ENCODE measurements at places on chromosomes 11 and 22.
A peak's percentile ranks its signal among the peaks of the same experiment; 100 is the strongest.

- no peak for DNase-seq
Observed at GRCh38 chr11:2205981-2206690, 34.5 kb upstream of the TH start.

DNA sequence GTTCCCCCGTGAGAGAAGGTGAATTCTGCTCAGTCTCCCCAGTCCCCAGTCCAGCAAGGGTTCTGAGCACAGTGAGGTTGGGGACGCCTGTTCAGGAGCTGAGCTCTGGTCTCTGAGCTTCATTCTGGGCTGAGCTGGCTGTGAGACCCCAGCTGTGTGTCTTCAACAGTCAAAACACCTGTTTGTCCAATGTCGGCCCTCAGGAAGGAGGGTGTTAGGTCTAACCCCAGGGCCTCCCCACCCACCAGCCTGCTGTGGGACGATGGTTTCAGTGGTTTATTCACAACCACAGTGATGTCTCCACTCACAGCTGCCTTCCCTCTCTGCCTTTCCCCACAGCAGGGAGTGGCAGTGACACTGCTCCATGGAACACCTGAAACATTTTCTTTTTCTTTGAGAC, 1282.9 kb downstream of the TBC1D22A start:
- no peak for DNase-seq

DNA sequence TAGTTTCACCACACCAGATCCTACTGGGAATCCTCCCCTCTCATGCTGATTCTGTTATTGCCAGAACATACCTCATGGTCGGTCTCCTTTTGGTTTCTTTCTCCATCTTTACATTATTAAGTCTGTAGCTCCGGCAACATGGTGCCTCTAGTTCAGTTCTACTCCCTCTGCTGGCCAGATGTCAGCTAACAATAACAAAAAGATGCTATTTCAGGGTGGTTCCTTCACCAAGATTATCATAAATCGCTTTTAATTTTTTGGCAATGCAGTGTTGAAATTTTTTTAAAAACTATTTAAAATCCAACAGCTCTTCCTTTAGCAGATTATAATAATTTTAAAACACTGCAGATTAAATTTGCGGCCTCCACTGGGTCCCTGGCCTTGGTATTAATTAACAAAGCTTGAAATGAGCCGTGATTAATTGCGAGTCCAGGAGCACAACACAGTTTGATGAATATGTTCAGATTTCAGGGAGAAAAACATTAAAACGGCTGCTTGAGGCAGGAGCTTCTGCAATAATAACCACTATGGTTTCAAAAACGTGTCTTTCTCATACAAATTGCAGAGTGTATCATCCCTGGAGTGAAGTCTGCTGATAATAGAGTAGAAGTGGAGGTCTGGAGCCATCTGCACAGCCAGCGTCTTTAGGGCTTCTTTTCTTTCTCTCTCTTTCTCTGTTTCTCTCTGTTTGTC, 492.9 kb upstream of the KIRREL3 start:
- no peak for DNase-seq

DNA sequence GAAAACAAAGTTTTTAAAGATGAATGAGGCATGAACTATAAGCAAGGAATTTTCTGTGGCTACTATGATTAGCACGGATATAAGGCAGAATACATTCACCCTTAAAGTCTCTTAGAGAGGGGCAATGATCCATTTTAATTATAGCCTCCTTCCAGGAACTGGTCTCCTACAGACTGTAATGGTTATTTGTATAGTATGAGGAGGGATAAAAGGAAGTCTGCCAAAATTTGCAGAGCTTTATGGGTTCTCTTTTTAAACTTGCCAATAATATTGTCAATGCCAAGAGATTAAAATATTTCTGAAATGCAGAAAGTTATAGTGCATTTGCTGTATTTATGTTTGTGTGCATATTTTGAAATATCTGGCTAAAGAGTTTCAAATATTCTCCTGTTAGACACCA, 271.4 kb upstream of the LUZP2 start:
- DNase-seq: no peak

GRCh38 chr11:133945087-133945974, 11.4 kb downstream of the IGSF9B start:
- DNase-seq: peak; percentile 40

GRCh38 chr11:116482716-116483115, 290.1 kb downstream of the BUD13 start:
- no peak for DNase-seq

- no peak for DNase-seq
Observed at GRCh38 chr22:22847241-22847640, 40.4 kb upstream of the IGLL5 start.

- DNase-seq: no peak
Observed at GRCh38 chr11:132913886-132914285, 618.4 kb downstream of the OPCML start.

- peak; percentile 72 for DNase-seq
Observed at GRCh38 chr22:50481440-50482106, at the start of gene ADM2. TSS of gene ADM2 (plus strand) at chr22:50481543. CDS start at chr22:50481848, 305 bp downstream.

DNA sequence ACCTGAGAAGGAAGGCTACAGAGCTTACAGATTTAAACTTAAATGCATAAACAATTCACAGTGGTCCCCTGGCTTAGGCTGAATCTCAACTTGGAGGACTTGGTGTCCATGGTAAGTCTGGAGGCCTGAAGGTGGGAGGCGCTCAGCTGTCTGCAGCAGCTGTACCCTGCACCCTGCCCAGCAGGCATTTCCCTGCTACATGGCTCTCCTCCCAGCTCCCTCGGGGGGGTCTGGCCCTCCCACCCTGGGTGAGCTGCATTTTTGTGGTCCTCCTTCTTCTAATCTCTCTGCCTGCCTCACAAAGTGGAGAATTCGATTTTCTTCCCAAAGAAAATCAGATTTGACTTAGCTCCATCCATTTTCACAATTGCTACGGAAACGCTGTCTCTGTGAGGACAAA, 273.2 kb downstream of the KIRREL3 start:
- DNase-seq: no peak

DNA sequence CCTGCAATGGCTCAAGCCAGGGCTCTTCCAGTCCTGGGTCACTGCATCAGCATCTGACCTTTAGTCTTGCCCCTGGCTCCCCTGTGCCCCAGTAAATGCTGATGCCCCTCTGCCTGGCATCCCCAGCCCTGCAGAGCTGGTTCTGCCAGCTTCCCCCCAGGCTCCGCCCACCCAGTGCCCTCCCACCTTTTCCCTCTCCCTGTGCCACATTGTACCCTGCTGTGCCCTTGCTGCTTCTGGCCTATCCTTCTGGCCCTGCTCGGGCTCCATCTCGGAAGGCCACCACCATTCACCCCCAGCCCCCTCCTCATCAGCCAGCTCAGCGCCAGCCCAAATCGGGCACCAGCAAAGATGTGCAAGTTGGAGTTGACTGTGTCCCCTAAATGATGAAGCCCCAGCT, 7.4 kb downstream of the CAPN5 start:
- DNase-seq: peak; percentile 65

DNA sequence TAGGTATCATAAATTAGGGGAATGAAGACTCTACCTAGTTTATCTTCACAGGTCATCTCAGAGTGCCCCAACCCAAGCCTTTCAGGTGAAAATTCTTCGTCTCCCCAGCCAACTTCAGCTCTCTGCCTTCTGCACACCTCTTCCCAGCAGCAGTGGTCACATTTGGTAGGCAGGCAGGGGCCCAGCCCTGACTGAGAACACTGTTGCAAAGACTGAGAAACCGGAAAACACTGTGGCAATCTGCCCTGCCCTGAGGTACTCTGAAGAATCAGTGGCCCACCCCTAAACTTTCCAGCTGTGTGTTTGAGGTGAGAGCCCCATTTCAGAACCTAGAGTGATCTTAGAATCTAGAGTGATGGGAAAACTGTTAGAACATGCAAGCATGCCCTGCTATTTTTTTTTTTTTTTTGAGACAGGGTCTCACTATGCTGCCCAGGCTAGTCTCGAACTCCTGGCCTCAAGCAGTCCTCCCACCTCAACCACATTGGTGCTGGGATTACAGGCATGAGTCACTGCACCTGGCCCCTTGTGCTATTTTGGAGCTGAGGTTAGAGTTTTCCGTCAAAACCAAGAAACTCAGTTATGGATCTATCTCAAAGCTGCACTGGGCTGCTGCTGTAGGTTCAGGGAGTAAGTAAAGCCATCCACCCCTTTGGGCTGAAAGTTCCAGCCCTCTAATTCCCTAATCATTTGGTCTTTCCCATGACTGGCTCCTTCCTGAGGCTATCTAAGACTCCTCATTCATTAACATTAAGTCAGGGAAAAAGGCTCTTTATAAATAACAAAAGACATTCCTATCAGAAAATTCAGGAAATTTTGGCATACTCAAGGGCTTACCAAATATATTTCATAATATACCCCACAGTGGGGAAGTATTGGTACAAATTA, 1.7 kb upstream of the LDHA start:
- DNase-seq: no peak
